ENCODE measurements at places on chromosomes 2 and 18. TPM values are rescaled to one million over a fixed set of nuclear protein-coding genes. Genes with fewer than 3 reads are reported as not detected.

Gene PPIL3
- polyA plus RNA-seq: 20.6 TPM

Gene SGPP2
- polyA plus RNA-seq: 0.42 TPM

Gene PDE1A
- polyA plus RNA-seq: 18.8 TPM

Gene DYNC2LI1
- 18.5 TPM for polyA plus RNA-seq

Gene C2orf80
- not detected for polyA plus RNA-seq

Gene PSMA8
- not detected for polyA plus RNA-seq

Gene CTAGE1
- not detected for polyA plus RNA-seq

Gene NXPH2
- 22.2 TPM for polyA plus RNA-seq

Gene SMYD1
- 158 TPM for polyA plus RNA-seq

Gene IL1R1
- polyA plus RNA-seq: 10.5 TPM

Gene TNFAIP6
- polyA plus RNA-seq: 10.2 TPM

Gene IL1A
- polyA plus RNA-seq: not detected

Gene FEZ2
- polyA plus RNA-seq: 100 TPM

Gene MAPK4
- 10.4 TPM for polyA plus RNA-seq

Gene RBKS
- polyA plus RNA-seq: 0.95 TPM

Gene IL36B
- not detected for polyA plus RNA-seq

Gene GDF7
- polyA plus RNA-seq: 0.88 TPM

Gene SLC5A7
- polyA plus RNA-seq: 0.41 TPM

Gene BOLL
- polyA plus RNA-seq: 1.8 TPM

Gene IL1RN
- polyA plus RNA-seq: 0.48 TPM

Gene MYCN
- polyA plus RNA-seq: 5.6 TPM

Gene GCG
- polyA plus RNA-seq: 46.1 TPM

Gene ACVR2A
- polyA plus RNA-seq: 21.5 TPM

Gene RUFY4
- 0.07 TPM for polyA plus RNA-seq

Gene UGT1A8
- polyA plus RNA-seq: not detected

Gene ALK
- 0.12 TPM for polyA plus RNA-seq

Gene GATA6
- polyA plus RNA-seq: 1.1 TPM

Gene ADRA2B
- 2.3 TPM for polyA plus RNA-seq

Gene CFAP65
- polyA plus RNA-seq: not detected

Gene GALNT3
- 1.1 TPM for polyA plus RNA-seq

Gene ADI1
- polyA plus RNA-seq: 67.8 TPM

Gene MAB21L4
- 1.5 TPM for polyA plus RNA-seq

Gene ASTL
- polyA plus RNA-seq: 0.18 TPM

Gene SCN3A
- 1.4 TPM for polyA plus RNA-seq

Gene CRYGD
- polyA plus RNA-seq: not detected

Gene NYAP2
- polyA plus RNA-seq: 0.31 TPM

Gene FBXO41
- polyA plus RNA-seq: 0.46 TPM

All from muscle of back (tissue), 13 donors.